ENCODE measurements at places on chromosomes 2 and 18. TPM values are rescaled to one million over a fixed set of nuclear protein-coding genes. Genes with fewer than 3 reads are reported as not detected.

The SEC11C gene
- total RNA-seq, result 20.5 TPM

GRCh38 chr2:71807581-71808451, 339.8 kb downstream of the CYP26B1 start:
- H3K4me1 ChIP-seq, result no peaks in the 10 kb centered on the region
- H3K4me3 ChIP-seq, result no peak overlapping the region
- DNase-seq, result no peak
- no peaks in the 10 kb centered on the region for H3K27me3 ChIP-seq
- no peaks in the 10 kb centered on the region for H3K36me3 ChIP-seq
- H3K27ac ChIP-seq, result no peak overlapping the region

DNA sequence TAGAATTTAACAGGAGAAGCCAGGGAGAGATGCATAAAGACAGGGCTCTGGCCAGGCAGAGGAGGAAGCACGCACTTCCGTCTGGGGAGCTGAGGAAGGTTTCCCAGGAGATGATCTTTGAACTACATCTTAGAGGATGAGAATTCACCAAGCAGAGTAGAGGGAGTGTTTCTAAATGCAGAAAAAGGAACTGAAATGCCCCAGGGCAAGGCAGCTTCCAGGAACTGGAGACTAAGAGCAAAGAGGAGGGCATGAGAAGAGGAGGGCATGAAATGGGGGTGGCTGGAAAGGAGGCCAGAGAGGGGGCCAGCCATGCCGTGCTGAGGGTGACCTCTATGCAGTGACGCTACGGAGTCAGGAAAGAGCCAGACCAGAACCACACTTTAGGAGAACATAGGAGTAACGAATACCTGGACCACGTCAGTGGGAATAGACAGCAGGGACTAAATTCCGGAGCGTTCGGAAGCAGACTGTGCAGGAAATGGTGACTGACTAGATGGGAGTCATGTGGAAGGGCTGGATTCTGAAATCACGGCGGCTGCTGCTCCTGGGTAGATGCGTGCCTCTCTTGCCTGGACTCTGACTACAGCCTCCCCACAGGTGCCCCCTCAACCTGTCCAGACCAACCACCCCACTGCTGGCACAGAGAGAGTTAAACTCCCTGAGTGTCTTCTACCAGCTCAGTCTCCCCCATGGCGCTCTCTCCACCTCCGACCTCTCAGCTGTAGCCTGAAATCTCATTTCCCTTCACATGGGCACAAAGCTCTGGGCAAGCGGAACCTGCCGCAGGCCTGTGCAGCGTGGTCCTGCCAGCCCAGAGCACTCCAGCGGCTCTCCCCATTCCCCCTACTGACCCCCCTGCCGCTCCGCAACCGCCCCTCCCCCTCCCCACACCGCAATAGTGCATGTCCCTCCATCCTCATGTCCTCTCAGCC, 87.0 kb upstream of the RTN4 start:
- DNase-seq, result no peak
- no peak overlapping the region for H3K4me3 ChIP-seq
- no peaks in the 10 kb centered on the region for H3K36me3 ChIP-seq
- H3K27ac ChIP-seq, result peak overlapping the region; percentile 29
- no peaks in the 10 kb centered on the region for H3K27me3 ChIP-seq
- peaks cover 54% of the 10 kb centered on the region for H3K4me1 ChIP-seq

DNA sequence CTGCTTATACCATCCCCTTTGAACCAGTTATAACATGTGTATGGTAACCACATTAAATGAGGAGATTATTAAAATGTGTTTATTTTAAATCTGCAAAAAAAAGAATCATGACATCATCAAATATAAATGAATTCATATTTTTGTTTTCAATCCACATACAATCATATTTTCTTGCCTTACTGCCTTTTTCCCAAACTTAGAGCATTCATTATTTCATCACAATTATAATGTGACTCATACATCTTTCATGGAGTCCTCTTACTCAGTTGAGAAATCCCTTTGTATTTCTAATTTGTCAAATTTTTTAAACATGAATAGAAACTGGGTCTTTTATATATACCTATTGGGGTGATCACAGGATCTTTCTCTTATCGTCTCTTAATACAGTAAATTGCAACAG, 909.6 kb downstream of the DSC3 start:
- no peak overlapping the region for H3K27ac ChIP-seq
- H3K4me1 ChIP-seq, result no peaks in the 10 kb centered on the region
- H3K4me3 ChIP-seq, result no peak overlapping the region
- H3K27me3 ChIP-seq, result no peaks in the 10 kb centered on the region

DNA sequence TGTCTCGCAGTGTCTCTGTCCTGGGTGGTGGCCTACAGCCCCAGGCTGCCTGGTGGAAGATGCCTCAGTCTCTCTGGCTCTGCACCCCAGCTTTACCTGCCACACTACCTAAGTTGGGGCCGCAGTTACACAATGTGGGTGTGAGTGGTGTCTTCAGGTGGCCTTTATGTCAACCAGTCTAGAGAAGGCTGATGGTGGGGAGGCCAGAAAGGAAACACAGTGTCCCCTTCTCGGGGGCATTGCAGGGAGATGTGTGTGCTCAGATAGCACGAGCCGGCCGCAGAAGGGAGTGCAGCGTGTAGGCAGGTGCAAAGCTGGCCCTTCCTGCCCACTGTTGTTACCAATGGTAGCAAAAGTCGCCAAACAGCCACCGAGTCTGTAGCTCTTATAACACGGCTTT, 216.1 kb downstream of the SH3RF3 start:
- H3K36me3 ChIP-seq, result no peaks in the 10 kb centered on the region
- H3K27me3 ChIP-seq, result no peaks in the 10 kb centered on the region
- peaks cover 22% of the 10 kb centered on the region for H3K4me1 ChIP-seq
- no peak overlapping the region for H3K4me3 ChIP-seq
- H3K27ac ChIP-seq, result no peak overlapping the region
- peak; percentile 75 for DNase-seq

GRCh38 chr2:36458106-36458505, 102.5 kb downstream of the CRIM1 start:
- H3K27me3 ChIP-seq, result no peaks in the 10 kb centered on the region
- H3K4me3 ChIP-seq, result no peak overlapping the region
- peaks cover 92% of the 10 kb centered on the region for H3K4me1 ChIP-seq
- peaks cover 11% of the 10 kb centered on the region for H3K36me3 ChIP-seq

- H3K27me3 ChIP-seq, result no peaks in the 10 kb centered on the region
- no peak overlapping the region for H3K4me3 ChIP-seq
- H3K4me1 ChIP-seq, result no peaks in the 10 kb centered on the region
- no peak overlapping the region for H3K27ac ChIP-seq
- H3K36me3 ChIP-seq, result no peaks in the 10 kb centered on the region
- DNase-seq, result no peak
Measured at GRCh38 chr18:56221195-56222065, 417.0 kb downstream of the TXNL1 start.

- H3K27me3 ChIP-seq, result no peaks in the 10 kb centered on the region
- H3K27ac ChIP-seq, result no peak overlapping the region
Measured at GRCh38 chr2:202542142-202542541, 92.6 kb upstream of the FAM117B start.
